ENCODE measurements at places on chromosomes 16 and 17.

- no peak for DNase-seq
Measured at GRCh38 chr17:36942019-36942599, 4.8 kb downstream of the LHX1 start.

DNA sequence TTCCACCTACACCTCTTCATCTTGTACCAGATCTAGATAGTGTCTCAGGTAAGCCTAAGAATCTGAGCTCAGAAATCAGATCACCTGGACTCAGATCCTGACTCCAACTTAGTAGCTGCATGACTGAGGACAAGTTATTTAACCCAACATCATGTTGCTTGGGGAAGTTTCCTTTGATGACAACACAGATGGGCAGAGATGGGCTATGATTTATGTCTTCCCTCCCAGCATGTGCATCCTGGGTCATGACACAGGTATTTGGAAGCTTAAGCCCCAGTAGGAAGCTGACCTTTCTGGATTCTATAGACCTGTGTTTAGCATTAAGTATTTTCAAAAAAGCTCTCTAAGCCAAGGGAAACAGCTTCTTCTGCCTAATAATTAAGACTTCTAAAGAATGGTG lies 12.4 kb upstream of the HEATR6 start:
- no peak for DNase-seq

DNA sequence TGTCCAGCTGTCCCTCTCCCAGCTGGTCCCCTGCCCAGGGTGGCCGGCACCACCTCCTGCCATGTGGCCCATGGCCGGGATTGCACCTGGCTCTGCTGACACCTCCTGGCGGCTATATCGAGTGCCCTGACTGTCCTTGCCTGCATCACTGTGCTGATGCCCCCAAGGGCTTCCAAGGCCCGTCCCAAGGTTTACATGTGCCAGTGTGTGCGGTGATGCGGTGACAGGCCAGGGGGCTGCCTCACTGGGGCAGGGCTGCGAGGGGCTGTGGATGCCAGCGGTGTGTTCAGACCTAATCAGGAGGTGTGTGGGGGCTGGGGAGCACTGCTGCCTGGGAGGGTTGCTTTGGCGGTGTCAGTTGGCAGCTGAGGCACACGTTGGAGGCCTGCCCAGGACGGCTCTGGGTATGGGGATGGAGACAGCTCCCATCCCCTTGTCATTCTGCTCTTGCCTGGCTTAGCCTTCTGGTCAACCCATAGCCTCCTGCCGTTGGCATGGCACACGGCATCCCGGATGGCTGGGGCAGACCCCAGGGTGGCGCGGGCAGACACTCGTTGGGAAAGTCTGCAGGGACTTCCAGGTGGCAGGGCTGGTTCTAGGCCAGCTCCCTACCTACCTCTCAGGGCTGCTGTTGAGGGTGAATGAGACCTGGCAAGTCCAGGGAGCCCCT lies 5.5 kb downstream of the MAP2K3 start:
- DNase-seq, result no peak

- DNase-seq, result no peak
Measured at GRCh38 chr17:35752945-35753764, at the start of gene GAS2L2. Gene GAS2L2, minus strand, starts transcription at chr17:35753239. Its CDS starts 389 bp downstream, at chr17:35752850.

GRCh38 chr16:86107215-86107825 lies 208.4 kb downstream of the IRF8 start:
- no peak for DNase-seq

DNA sequence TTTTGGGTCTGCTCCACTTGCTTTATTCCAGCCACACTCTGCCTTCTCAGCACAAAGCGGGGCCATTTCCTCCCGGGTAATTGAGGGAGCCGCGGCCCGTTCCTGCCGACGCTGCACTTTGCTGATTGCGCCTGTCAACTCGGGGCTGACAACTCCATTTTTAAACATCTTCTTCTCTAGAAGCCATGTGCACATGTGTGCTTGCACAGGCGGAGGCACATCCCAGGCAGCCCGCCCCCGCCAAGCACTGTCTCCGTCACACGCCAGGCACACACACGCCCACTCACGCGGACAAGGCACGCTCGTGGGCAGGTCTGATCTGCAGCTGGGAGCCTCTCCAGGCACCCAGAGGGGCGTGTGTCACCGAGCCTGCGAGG lies 63.2 kb downstream of the ENGASE start:
- no peak for DNase-seq

DNA sequence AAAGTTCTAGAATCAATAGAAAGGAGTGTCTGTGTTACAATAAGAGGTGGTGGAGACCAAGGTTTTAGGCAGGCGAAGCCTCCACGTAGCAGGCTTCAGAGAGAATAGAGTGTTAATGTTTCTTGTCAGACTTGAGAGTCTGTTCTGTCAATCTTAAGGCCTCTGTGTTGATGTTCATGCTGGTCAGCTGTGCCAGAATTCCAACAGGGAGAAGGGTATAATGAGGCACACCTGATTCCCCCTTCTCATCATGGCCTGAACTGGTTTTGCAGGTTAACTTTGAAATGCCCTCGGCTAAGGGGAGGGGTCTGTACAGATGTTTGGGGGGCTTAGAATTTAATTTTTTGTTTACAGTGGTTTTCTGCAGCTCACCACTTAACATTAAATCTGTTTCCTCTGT lies 46.0 kb downstream of the RNF112 start:
- DNase-seq, result no peak

DNA sequence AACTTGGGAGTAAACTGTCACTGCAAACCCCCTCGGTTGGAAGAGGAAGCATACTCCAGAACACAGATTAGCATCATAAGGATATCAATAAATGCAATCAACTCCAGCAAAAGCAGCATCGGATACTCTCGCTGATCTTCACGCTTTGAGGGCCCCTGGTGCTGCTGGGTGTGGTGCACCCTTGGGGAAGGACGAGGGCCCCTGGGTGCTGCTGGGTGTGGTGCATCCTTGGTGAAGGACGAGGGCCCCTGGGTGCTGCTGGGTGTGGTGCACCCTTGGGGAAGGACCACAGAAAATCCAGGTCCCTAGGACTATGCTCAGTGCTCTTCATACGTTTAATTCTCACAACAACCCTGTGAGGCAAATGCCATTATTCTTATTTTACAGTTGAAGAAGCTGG lies 54.2 kb downstream of the VPS53 start:
- DNase-seq, result no peak

DNA sequence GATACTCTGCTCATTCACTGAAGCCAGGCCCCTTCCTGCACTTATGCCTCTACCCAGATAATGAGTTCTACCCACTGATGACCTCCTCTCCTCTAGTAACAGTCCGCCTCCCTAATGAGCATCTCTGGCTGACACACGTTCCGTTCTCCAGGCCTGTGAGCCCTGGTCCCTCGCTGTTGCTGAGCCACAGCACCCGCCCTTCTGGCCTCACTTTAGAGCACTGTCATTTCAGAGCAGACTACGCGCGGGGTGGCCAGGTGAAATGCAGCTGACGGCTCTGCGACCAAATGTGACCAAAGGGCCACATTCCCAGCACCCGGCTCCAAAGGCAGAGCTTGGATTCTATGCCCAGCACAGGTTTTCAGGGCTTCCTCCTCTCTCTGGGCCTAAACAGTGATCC lies 13.8 kb downstream of the PSMD3 start:
- DNase-seq, result no peak

DNA sequence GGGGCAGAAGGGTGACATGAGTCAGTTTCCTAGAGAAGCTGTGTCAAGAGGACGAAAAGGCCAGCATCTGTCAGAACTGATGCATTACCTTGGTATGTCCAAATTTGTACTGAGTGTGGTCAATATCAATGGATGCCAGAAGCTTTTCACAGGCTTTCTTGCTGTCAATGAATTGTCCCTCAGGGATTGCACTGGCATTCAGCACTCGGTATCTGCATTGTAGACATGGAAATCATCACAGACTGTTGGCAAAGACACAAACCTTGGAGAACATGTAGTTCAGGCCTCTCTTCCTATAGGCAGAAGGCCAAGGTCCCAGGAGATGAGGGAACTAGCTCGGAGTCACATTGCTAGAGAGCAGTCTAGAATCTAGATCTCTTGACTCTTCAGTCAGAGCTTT lies 16.6 kb downstream of the MYH3 start:
- no peak for DNase-seq

DNA sequence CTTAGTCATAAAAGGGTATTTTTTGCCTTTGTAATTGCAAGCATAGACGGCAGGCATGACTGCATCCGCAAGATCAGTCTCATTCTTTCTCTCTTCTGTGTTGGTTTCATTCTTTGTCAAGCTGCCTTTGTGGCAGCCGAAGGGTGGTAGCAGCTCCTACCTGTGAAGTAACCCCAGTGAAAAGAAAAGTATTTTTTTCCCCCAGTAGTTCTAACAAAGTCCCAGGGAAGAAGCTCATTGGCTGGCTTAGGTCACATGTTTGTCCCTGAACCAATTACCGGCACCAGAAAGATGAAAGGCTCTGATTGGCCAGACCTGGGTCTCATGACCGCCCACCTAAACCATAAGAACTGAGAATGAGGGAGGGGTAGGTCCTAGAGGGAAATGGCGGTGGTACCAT lies 110.7 kb downstream of the RAP1GAP2 start:
- DNase-seq, result no peak

DNA sequence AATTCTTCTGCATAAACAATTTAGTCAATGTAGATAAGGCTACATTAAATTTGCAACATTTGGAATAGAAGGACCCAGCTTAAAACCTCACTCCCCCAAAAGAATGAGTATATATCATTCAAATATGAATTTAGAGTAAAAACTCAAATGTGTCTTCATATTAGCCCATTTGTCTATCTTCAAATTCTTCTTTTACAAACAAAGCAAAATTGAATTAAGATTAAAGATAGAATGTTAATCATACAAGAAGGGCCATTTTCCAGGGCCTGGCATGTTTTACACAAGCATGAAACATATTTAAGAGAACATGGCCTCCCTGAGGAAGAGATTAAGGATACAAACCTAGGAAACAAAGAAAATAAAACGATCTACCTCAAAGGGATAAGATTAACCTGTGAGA lies 8.4 kb downstream of the TOX3 start:
- DNase-seq, result no peak

DNA sequence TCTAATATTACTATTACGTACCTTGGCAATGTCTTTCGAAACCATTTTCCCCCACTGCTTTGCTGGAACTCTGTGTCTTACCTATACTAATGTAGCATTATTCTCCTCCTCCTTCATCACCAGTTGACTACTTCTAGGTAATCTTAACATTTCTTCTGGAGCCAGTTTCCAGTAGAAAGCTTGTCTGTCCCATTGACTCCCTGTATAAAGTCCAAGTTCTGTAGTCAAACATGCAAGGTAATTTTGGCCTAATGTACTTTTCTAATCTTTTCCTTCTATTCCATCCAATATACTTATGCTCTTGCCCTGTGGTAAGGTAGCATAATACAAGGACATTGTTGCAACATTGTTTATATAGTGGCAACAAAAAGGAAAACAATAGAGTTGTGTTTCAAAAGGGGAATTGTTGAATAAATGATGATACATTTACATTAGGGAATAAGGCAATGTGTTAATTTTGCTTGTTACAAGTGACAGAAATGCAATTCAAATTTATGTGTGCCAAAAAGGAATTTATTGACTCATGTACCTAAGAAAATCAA lies 27.9 kb downstream of the OMG start:
- DNase-seq, result no peak

DNA sequence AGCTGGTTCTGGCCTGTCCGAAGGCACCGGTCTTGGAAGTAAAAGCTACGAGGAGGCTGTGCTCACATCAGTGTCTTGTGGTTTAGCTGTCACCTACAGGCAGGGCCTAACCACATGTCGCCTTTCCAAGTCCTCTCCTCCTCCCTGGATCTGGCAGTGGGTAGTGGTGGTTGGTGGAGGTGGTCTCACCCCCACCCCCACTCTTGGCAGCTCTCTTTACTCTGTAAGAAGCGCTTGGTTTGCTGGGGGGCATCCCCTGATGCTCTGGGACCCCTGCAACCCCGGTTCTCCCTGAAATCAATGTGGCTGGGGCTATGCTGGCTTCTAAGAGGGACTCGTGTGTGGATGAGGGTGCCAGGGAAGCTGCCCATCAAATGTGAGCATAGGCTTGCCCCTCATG lies 68.3 kb downstream of the WIPI1 start:
- no peak for DNase-seq

GRCh38 chr16:86452451-86452850 lies 57.9 kb upstream of the FOXF1 start:
- DNase-seq, result no peak

DNA sequence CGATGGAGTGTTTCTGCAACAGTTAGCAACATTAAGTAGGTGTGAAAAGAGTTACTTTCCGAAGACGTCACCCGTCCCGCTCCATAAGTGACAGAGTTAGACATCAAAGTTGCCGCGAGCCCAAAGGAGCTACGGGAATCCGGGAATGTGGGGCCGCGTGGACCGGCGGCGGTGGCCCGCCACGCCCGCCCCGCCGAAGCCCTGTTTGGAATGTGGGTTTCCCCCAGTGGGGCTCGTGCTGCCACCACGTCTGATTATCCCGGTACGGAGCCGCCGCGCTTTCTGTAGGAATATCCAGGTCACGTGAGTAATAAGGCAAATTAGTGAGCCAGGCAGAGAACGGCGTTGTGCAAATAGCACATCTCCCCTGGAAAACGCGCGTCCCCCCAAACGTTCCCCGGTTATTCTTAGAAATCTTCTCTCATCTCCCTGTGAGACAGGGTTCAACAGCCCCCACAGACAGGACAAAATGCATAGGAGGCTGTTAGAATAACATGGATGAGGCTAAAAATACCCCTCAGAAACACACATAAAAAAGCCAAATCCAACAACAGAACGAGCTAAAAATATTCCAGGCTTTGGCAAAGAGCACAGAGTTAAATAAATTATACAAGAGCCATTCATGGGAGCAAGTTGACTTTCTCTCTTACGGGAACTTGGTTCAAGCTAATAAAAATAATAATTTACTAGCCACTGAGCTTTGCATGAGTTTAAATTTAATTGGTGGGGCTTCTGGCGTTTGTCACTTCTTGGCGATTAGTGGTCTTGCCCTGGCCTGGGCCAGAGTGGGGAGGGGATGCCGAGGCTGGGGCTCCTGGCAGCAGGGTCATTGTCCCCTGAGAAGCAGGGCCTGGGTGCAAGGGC lies 8.6 kb downstream of the BAHCC1 start:
- DNase-seq, result peak; percentile 37

DNA sequence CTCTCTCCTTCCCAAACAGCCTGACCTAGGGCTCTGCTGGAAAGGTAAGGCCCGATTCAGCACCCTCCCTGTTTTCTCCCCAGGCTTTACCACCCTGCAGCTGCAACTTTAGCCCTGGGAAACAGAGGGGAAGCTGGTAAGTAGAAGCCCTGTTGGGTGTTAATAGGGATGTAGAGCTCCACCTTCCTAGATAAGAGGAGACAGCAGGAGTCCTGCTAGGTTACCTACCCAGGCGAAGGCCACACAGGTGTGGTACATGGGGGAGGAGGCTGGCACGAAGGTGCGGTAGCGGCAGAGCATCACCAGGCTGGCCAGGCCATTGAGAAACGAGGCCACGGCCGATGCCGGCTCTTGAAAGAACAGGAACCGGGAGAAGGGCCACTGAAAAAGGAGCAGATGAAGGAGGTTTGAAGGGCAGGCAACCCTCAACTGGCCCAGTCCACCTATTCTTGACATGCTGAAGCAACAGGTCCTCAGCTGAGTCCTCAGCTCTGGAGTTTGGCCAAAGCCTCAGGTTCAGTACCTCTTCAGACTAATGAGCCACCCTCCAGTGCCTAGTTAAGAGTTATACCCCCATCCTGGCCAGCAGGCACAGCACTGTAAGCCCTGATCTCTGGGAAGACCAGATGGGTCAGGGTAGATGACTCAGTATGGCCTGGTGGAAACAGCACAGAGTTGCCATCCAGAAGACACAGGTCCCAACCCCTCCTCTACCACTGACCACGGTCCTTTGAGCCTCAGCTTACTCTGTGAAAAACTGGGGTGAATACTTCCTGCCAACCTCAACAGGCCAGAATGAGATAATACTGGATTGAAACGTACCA lies 3.3 kb downstream of the PGAP3 start:
- DNase-seq, result no peak
